Aorta (tissue), 5 donors: ENCODE measurements at places on chromosomes 7 and 10. TPM values are rescaled to one million over a fixed set of nuclear protein-coding genes. Genes with fewer than 3 reads are reported as not detected.

CRTAC1 gene
- 7.9 TPM for total RNA-seq

GRCh38 chr7:100155553-100156317 is 2.8 kb downstream of the TRAPPC14 start:
- DNase-seq, result no peak

GRCh38 chr7:40721342-40721949 is 586.6 kb downstream of the SUGCT start:
- no peak for DNase-seq

GRCh38 chr10:11086177-11086840 is 68.6 kb downstream of the CELF2 start:
- no peak for DNase-seq

- DNase-seq, result no peak
Measured at GRCh38 chr10:126569513-126570244, 100.8 kb downstream of the C10orf90 start.

DNA sequence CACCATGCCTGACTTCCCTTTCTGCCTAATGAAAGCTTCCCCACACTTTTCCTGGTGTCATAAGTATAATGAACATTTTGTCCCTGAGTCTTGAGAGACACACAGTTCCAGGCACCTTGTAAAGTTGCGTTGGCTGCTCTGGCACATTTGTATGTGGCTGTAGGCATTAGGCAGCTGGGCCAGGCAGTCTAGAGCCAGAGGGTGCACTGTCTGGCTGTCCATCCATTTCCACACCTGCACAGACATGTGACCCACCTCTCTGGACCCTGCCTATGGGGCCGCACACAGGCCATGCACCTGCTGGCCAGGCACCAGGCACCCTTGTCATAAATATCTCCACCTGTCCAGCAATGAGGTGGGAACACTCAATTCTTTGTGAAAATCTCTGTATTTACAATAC is 54.7 kb upstream of the ANTXRL start:
- DNase-seq, result no peak

DNA sequence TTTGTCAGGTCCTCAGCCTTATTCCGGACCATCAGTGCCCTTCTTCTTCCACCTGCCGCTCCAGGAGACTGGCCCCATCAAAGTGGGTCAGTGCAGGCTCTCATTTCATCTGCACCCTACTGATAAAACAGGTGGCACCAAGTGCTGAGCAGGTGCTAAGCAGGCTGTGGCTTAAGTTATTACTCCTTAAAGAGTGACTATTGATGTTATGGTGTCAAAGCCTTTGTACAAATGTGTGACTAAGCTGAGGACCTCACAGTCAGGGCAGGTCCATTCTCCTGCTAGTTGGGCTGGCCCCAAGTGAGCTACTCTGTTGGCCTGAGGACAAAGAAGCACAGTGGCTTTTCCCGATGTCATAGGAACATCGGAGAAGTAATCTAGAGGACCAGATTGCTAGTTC is 11.2 kb upstream of the CALD1 start:
- no peak for DNase-seq
